ENCODE measurements at places on chromosomes 7 and 10.

DNA sequence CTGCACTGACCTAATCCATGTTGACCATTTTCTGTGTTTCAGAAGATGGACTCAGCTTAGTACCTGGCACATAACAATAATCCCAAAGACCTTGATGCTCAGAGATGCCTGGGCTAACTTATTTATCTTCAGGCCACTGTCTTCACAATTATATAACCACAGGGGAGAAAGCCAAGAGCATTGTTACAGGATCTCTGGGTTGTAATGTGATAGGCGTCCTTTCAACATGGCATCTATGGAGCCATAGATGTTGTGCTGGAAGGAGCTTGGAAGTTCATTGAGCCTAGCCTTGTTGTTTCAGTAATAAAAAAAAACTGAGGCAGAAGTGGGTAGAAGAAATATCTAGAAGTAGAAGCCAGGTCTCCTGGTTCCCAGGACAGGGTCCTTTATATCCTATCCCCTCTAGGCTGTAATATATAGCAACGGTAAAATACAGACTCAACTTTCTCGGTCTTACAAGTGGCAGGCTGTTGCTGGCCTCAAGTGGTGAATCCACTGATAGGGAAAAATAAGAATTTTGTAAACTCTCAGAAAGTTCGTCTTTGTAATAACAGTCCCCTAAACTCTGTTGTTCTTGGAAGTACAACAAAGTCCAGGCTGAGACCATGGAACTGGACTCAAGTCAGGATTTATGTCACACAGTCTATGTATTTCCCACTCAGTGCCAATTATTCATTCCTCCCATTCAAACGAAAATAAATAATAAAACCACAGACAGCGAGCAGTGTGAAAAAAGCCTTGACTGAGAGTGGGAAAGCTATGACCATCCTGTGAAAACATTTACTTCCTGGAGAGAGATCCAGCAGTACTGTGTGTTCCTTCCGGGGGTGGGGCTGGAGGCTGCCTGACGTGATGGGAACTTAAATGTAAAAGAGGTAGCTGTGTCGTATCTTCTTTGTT is 277.6 kb downstream of the REEP3 start:
- DNase-seq, result peak; percentile 42

DNA sequence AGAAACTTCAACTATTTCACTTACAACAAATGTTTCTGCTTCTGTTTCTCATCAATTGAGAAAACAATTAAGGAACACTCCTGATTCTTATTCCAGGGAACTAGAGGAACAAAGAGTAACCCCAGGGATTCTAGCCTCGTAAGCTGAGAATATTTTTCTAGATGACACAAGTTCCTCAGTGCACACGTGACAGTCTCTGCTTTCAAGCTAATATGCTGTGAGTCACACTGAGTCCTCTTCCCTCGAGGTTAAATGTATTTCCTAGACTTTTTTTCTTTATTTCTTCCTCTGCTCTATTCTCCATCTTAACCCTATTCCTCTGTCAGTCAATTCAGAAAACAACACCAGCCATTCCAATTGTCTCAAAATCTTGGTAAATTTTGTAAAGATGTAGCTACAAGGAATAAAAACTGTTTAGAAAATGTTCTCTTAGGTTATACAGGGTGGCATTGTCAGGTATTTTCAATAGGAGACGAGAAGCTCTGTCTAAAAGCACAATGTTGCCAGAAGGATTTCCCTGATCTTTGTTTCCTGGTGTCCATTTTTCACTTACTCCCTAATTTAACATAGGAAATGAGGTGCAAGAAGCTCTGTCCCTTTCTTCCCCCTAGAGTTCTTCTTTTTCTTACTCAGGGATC is 5.8 kb upstream of the C1GALT1 start:
- no peak for DNase-seq

GRCh38 chr7:12111422-12112405 is 99.4 kb upstream of the TMEM106B start:
- no peak for DNase-seq

DNA sequence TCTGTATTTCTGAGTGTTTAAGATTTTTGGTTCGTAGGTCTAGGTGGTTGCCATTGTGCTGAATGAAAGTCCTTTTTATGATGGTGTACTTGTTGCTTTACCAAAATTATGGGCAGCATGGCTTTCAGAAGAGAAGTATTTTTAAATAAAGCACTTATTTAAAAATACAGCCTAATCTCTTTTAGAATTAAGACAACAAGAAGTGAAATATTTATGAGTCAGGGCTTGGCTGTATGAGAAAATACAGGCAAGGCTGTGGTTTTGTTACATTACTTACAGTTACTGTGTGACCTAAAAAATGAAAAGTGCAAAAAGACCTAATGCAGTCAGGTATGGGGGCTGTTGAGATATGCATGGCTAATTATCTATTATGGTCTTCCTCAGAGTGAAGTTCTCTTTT is 185.2 kb upstream of the PPP1R3A start:
- DNase-seq, result no peak

DNA sequence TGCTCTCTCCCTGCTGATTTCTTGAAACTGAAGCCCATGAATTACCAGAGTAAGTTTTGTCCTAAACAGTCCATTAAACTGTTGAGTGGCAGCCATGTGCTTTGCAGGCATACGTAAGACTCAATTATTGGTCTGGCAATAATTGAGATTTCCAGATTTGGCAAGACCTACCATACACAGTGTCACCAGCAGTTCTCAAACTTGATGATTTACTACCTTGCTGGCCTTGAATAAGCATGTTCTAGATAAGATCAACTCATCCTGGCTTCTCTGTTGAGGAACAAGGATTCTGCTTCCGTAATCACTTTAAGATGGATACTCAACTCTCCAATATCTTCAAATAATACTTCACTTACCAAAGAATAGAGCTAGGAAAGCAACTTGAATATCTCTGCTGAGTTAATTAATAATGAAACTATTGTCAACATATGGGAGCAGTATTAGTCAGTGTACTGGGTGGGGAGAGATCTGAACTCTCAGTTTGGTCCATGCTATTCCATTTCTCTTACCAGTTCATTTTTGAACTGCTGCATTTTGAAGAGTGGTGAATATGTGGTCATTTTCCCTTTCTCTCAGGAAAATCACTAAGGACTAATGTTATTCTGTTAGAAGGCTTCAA is 181.4 kb downstream of the IPMK start:
- DNase-seq, result no peak
